Fibroblast of lung (primary cell): ENCODE measurements at places on chromosomes 1 and 21.

- no peak for DNase-seq
These were observed 162.6 kb upstream of the USP25 start for GRCh38 chr21:15567191-15567590.

- no peak for DNase-seq
These were observed 115.3 kb downstream of the RUNX1 start for GRCh38 chr21:34933609-34934335.

DNA sequence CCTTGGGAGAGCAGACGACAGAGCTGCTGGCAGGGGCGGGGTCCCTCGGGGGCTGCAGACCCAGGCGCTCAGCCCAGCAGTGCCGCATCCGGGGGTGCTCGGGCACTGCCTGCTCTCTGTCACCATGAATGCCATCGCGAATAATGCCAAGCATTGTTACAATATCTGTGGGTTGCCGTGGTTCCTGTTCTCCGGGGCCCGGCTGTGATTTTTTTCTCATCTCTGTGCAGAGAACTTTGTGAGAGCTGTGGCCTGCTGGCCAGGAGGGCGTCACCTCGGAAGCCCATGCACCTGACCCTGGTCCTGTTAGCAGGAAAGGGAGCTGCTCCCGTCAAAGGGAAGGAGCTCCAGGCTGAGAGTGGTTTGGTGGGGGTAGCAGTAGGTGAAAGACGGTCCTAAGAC lies 70.4 kb downstream of the PRDM16 start:
- DNase-seq, result no peak

DNA sequence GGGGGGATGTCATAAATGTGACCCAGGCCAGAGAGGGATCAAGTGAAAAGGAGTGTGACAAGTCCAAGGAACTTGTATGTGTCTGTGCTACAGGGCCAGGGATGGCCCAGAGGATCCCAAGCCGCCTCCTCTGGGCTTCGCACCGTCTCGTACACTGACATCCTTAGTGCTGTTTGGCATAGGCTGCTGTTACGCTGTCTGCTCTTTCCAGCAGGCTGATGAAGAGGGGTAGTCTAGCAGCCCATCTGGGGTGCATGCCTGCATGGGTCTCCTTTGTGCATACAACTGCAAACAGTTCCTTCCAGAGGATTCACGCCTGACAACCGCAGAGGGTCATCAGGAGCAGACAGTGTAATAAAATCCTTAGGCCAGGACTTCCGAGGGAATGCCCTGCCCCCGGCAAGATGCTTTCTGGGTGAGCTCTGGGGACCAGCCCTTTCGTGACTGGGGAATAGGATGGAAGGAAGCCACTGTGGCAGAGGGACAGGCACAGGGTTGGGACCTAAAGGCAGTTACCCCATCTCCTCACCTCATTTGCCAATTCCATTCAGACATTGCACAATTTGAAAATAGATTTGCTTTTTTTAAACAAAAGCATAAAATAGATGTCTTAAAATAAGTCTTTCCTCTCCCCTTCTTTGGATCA lies 6.3 kb upstream of the GOLT1A start:
- no peak for DNase-seq

- no peak for DNase-seq
These were observed 23.5 kb upstream of the C1orf174 start for GRCh38 chr1:3923378-3924185.

- no peak for DNase-seq
These were observed 99.8 kb downstream of the INTS7 start for GRCh38 chr1:211935448-211935970.

DNA sequence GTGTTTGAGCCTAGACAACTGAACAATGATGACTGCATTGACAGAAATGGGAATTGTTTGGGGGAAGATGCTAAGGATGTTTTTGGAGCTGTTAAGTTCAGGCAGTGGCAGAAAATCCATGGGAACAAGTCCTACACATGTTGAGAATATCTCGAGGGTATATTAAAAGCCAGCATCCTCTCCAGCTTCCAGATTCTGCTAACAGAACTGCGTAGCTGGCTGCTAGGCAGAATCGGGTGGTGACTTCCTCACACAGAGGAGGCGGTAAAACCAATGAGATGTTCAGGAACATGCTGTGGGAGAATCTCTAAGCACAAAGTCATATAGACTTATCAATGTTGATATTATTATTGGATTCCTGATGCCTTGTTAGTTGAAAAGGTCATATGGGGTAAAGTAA lies 14.8 kb downstream of the FAM163A start:
- DNase-seq, result no peak

GRCh38 chr1:188670837-188671236 lies 1806.8 kb downstream of the BRINP3 start:
- peak; percentile 45 for DNase-seq

DNA sequence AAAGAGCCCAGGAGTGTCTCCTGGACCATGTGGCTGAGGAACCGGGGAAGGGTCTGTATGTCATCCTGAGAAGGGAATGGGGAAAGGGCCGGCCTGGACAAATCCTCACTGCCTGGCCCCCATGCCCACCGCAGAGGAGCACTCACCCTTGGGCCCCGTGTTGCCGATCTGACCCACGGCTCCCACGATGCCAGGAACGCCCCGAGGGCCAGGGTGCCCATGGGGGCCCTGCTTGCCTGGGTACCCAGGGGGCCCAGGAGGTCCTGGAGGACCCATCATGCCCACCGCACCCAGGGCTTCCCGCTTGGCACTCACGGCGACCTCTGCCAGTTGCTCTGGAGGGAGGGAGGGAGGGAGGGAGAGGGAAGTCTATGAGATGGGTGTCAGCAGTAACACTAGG lies 14.6 kb downstream of the COL9A2 start:
- DNase-seq, result no peak

DNA sequence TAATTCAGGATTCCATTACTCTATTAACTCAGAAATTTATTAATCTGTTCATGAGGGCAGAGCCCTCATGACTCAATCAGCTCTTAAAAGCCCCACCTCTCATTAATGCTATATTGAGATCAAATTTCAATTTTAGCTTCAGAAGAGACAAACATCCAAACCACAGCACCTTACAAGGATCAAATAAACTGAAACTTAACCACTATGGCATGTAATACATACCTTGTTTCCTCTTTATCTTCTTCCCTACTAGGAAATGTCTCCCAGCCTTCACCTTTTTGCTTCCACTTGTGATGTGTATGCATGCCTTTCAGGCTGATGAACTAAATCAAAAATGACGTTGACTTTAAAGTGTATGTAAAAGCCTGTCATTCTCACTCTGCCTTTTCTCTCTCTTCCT lies 2121.3 kb downstream of the NCAM2 start:
- DNase-seq, result no peak

- no peak for DNase-seq
These were observed 108.7 kb downstream of the ENAH start for GRCh38 chr1:225544263-225544662.

DNA sequence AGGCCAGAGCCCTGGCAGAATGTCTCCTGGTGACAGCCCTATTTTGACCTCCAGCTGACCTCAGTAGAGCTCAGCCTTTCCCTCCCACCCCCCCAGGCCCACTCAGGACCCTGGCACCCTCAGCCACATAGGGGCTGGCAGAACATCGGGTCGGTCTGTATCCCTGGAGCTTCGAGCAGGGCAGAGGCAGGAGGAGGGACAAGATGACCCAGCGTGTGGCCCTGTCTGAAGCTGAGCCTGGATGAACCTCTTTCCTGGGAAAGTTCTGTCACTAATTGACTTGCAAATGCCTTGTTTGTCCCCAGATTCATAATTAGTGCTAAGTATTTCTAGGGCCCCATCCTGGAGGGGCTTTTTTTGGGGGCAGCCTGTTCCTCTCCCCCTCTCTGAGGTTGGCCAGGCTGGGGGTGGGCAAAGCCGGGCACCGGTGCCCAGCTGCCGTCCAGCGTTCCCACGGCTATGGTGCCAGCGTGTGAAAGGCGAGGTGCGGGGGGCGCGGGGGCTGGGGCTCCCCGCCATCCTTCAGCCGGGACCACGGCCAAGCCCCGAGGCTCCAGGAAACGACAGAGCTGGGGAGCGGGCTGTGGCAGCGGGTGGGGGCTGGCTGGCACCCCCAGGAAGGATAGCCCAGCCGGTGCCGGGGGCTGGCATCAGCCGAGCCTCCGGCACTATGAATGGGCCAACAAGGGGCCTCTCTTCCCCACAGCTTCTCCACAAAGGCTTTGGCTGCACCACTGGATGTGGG lies 31.4 kb downstream of the RHBG start:
- no peak for DNase-seq

DNA sequence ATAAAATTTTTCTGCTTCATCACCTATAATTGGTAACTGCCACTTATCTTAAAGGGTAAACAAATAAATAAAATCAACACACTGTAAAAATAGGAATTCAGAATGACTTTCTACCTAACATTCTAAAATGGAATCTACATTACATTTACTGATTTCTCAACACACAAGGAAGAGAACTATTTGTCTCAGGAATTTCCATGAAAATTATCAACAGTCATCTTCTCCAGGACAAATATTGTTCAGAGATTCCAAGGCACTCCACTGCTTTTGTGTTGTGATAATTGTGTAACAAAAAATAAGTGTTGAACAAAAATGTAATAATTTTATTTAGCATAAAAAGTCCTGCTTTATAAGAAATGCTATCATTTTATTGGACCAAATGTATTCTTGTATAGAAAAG lies 7.3 kb downstream of the ODF2L start:
- no peak for DNase-seq

DNA sequence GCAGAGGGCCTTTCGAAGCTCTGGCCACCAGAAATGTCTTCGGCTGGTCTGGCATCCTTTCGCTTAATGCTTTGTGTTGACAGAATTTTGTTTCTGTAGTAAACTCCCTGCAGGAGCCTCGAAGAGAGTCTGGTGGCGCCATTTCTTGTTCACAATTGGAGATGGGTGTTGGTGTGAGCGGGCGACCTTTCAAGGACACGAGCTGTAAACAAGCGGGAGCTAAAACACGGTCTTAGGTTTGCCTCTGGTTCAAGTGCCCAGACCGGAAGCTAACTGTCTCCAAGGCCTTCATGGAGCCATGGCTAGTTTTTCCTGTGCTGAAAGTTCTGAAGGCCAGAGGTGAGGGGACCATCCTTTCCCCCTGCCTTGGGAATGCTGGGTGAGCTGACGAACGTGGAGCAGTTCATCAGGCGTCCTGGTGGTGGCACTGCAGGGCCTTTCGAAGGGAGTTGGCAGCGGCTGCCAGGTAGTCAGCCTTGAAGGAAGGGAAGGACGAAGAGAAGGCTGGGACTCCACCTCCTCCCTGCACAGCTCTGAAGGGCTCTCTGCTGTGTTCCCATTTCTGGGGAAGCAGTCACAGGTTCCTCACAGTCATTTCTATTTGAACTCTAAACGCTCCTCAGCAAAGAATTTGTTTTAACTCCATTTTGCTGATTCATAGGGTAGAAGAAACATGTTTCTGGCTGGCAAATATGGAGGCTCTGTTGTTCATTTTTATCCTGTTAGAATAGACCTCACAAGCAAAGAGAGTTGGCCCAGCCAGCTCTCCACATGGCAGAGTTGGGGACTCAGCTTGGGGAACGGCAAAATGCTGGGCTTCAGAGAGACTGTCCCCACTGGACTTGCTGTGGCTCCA lies 35.2 kb downstream of the URB2 start:
- DNase-seq, result peak; percentile 58

- DNase-seq, result no peak
These were observed 78.2 kb downstream of the DTL start for GRCh38 chr1:212113706-212114105.

GRCh38 chr1:44239331-44239960 lies 26.2 kb downstream of the DMAP1 start:
- DNase-seq, result peak; percentile 29

GRCh38 chr1:6271554-6271953 lies 10.7 kb upstream of the GPR153 start:
- DNase-seq, result peak; percentile 60

DNA sequence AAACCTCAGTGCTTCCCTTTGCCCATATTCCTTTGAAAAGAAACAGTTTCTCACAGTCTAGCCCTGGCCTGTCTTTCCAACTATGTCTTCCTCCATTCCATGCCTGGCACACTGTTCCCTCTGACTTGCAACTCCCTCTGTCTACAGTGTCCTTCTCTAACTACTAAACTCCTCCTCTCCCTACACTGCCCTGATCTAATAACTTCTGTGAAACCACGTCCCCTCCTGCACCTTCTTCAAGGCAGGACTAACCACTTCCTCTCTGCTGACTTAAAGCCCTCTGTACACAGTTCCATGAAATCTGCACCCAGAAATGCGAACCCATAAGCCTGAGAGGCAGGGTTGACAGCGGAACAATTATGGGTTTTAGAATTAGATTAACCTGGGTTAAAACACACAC lies 62.2 kb upstream of the ATP1B1 start:
- no peak for DNase-seq

- peak; percentile 94 for DNase-seq
These were observed 341.3 kb downstream of the USP25 start for GRCh38 chr21:16071092-16071491.

- no peak for DNase-seq
These were observed 208 bp upstream of the BARHL2 start for GRCh38 chr1:90717356-90717664.

DNA sequence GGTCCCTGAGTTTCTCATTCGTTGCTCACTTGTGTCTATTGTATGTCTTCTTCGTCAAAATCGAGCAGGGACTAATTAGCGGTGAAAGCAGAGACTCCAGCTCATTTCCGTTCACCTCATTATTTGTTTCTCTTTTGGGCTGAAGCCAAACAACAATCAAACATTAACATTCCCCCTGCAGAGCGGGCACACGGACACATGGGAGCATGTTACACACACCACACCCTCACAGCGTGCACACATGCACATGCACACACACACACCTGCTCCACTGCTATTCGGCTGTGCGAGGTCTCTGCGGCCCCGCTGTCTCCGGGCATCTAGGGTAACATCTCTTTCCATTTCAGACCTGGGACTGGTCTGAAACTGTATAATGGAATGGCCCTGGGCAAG lies 58.5 kb upstream of the LRRC8D start:
- DNase-seq, result peak; percentile 19

- DNase-seq, result no peak
These were observed 936.7 kb upstream of the TMPRSS15 start for GRCh38 chr21:19340303-19340702.

- DNase-seq, result peak; percentile 67
These were observed 65.4 kb downstream of the LUZP1 start for GRCh38 chr1:23103001-23103889.

GRCh38 chr1:219412772-219413171 lies 200.1 kb downstream of the ZC3H11B start:
- peak; percentile 71 for DNase-seq

- no peak for DNase-seq
These were observed 73.4 kb downstream of the CD2 start for GRCh38 chr1:116827607-116828105.

- no peak for DNase-seq
These were observed 58.2 kb downstream of the MAN1C1 start for GRCh38 chr1:25674807-25675084.

- DNase-seq, result no peak
These were observed 358.9 kb downstream of the RPS6KC1 start for GRCh38 chr1:213409971-213410370.

- DNase-seq, result no peak
These were observed 53.6 kb downstream of the FOXO6 start for GRCh38 chr1:41414716-41415306.

GRCh38 chr21:18602711-18603110 lies 199.1 kb upstream of the TMPRSS15 start:
- DNase-seq, result no peak

GRCh38 chr1:201793306-201793925 lies 35.5 kb upstream of the IPO9 start:
- no peak for DNase-seq

GRCh38 chr1:86154571-86155050 lies 2.0 kb downstream of the COL24A1 start:
- no peak for DNase-seq
